ENCODE measurements at places on chromosomes 4 and X.

GRCh38 chrX:12319992-12320391 is 181.7 kb downstream of the FRMPD4 start:
- no peak for DNase-seq

GRCh38 chr4:6694177-6694901 is 661 bp downstream of the S100P start:
- DNase-seq = no peak

DNA sequence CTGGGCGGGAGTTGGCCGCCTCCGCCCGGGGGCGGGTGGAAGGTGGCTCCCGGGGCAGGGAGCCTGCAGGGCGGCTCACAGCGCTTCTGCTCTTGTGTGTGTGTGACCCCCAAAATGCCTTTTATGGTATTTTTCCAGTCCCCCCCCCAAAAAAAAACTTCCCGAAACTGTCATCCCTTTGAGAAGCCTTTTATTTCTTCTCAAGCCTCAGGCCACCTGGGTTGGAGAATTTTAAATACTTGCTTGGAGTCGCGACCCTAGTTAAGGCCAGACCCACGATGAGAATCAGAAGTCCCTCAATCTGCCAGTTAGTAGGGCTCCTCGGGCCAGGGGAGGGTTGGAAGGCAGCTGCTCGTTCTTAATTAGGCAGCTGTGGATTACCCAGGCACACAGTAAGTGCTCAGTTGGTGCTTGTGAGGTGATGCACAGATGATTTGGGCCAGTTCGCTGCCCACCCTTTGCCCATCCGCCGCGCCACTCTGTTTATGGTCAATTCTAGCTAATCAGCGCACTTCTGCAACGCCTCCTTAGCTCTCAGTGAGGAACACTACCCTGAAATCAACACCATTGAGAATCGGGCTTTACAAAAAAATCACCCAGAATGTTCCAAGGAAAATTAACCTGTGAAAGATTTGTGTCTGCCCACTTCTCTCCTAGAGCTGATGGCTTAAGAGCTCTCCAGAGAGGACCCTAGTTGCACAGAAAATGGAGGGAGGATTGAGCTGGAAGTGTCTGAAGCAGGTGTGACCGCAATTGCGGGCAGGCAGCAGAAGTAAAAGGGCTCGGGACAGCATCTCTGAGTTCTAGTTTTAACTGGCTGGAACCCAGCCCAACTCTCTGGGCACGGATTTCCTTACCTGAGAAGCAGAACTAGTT is 648 bp upstream of the SCD5 start:
- no peak for DNase-seq

DNA sequence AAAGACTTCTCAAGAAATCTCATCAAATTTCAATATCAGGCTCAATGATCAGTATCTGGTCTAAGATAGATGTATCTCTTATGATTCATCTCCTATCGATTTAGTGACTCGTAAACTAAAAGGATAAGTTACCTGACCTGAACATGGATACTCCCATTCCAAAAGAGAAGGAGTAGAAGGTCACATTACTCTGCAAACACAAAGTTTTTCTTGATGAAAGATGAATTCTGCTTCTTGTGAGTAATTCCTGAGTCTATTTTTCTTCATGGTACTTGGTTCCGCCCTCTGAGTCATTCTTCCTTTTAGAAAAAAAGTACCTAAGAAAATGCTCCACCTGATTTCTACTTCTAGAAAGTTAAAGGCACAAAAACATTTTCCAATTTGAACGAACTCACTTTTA is 223.1 kb upstream of the SLIT2 start:
- no peak for DNase-seq

- no peak for DNase-seq
Measured at GRCh38 chr4:107391630-107392028, 328.4 kb downstream of the PAPSS1 start.

- DNase-seq = no peak
Measured at GRCh38 chr4:92514627-92515026, 210.9 kb downstream of the GRID2 start.

DNA sequence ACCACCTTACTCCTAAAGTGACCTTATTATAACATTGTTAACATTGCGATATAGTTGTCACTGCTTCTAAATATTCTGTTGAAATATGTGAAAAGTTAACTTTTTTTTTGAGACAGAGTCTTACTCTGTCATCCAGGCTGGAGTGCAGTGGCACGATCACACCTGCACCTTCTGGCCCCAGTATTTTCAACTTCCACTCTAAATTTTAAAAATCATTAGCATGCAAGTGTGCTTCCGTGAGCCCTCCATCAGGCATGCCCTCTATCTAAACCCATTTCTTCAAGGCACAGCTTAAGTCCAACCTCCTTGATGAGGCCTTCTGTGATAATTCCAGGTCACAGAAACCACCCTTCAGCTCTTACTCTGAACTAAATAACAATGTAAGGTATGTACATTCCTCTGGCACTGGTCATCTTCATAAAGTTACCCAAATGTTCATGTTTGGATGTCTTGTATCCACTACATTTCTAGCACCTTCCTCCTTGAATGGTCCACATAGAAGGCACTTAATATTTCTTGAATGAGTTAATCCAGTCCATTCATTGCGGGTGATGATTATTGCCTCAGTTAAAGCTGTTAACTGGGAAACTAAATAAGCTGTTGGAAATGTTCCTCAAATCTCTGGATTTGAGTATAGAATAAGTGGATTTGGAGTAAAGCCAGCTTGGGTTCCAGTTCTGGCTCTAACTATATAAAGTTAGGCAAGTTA is 38.6 kb upstream of the TMEM131L start:
- DNase-seq = no peak

GRCh38 chr4:153758136-153758535 is 1.7 kb downstream of the RNF175 start:
- DNase-seq = no peak

DNA sequence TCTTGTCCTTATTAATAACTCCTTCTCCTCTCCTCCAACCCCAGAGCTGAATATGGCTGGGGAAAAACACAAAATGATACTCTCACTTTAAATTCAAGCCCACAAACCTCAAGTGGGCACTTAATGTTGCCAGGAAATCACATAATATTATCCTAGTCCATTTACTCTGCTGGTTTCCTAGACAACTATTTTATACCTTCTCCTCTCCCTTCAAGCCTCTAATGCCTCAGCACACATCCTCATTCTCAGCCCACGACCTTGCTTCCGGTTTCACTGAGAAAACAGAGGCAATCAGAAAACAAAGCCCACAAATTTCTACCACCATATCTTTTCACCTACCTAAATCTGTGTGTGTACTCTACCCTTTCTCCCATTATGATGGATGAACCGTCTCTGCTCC is 12.1 kb upstream of the CLCN5 start:
- no peak for DNase-seq

GRCh38 chr4:74444891-74445642 is at the start of gene AREG:
AREG (plus strand) TSS chr4:74445136; CDS start chr4:74445346, 210 bp downstream.
- DNase-seq = peak; percentile 37

DNA sequence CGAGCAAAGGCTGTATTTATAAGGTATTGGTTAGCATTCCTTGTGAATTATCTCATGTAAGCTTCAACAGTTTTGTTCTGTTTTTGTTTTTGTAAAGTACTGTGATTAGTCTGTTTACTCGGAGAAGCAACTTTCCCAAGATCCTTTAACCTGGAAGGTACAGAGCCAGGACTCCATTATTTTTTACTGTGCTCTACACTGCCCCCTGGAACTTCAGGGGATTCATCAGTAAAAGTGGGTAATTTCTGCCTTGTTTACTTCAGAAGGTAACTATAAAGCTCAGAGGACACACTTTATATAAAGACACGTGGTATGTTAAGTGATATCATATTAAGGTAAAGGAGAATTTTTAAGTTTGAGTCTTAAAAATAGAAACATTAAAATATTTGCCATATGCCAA is 124.9 kb downstream of the IQCM start:
- DNase-seq = no peak

- DNase-seq = no peak
Measured at GRCh38 chrX:70168238-70169188, 8.8 kb upstream of the DGAT2L6 start.
